Activated CD4-positive, alpha-beta T cell treated with anti-CD3 and anti-CD28 coated beads for 36 hours (primary cell): ENCODE measurements at places on chromosomes 4 and X. TPM values are rescaled to one million over a fixed set of nuclear protein-coding genes. Genes with fewer than 3 reads are reported as not detected.

The PPM1K gene
- 53.4 TPM for total RNA-seq

DNA sequence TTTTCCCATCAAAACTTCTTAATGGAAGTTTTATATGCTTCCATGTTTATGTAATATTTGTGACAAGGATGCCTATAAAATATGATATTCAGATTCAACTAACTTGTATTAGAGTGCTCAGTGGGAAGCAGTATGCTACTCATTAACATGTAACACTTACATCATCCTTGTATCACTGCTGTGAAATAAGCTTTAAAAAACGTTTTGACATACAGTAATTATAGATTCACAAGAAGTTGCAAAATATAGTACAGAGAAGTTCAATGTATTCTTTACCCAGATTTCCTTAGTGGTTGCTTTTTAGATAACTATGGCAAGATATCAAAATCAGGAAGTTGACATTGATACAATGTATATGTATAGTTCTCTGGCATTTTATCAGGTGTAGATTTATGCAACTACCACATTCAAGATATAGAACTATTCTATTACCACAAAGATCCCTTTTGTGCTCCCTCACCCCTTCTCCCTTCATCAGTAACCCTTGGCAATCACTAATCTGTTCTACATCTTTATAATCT is 56.3 kb downstream of the DTHD1 start:
- peaks cover 2% of the 10 kb centered on the region for H3K27me3 ChIP-seq
- H3K27ac ChIP-seq = no peak overlapping the region
- no peaks in the 10 kb centered on the region for H3K36me3 ChIP-seq
- H3K4me1 ChIP-seq = peaks cover 17% of the 10 kb centered on the region
- DNase-seq = no peak

- peaks cover 5% of the 10 kb centered on the region for H3K36me3 ChIP-seq
- H3K4me1 ChIP-seq = peaks cover 5% of the 10 kb centered on the region
- no peak overlapping the region for H3K4me3 ChIP-seq
- no peak overlapping the region for H3K27ac ChIP-seq
These were observed 23.1 kb downstream of the ACSL1 start for GRCh38 chr4:184802697-184803015.

GRCh38 chr4:128590034-128590740 is 219.3 kb upstream of the JADE1 start:
- peaks cover 4% of the 10 kb centered on the region for H3K27me3 ChIP-seq
- H3K4me1 ChIP-seq = no peaks in the 10 kb centered on the region
- no peak for DNase-seq
- no peak overlapping the region for H3K27ac ChIP-seq
- H3K4me3 ChIP-seq = no peak overlapping the region

- H3K36me3 ChIP-seq = no peaks in the 10 kb centered on the region
- no peak overlapping the region for H3K27ac ChIP-seq
- no peak overlapping the region for H3K4me3 ChIP-seq
- no peaks in the 10 kb centered on the region for H3K4me1 ChIP-seq
- no peaks in the 10 kb centered on the region for H3K27me3 ChIP-seq
These were observed 5.0 kb upstream of the SEL1L3 start for GRCh38 chr4:25867781-25868294.

DNA sequence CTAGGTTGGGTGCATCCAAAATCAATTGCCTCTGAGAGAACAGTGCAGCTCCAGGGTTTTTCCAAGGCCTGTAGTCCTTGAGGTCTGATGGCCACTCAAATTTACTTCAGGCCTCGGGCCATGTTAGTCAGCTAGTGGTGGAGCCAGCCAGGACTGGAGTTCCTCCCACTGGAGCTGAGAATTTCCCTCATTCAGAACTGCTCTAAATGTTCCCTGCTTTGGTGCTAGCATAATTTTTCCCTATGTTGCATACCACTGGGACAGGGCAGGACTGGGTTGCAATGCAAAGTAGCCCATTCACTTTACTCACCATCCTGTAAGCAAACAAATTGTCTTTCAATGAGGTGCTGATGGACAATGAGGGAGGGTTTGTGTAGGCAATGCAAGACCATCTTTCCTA is 146.0 kb upstream of the ZXDB start:
- H3K4me1 ChIP-seq = no peaks in the 10 kb centered on the region
- no peak overlapping the region for H3K4me3 ChIP-seq
- no peaks in the 10 kb centered on the region for H3K27me3 ChIP-seq
- no peak overlapping the region for H3K27ac ChIP-seq
- peaks cover 21% of the 10 kb centered on the region for H3K36me3 ChIP-seq
